Spinal cord (tissue), 10 donors: ENCODE measurements at places on chromosomes 2 and 18.

DNA sequence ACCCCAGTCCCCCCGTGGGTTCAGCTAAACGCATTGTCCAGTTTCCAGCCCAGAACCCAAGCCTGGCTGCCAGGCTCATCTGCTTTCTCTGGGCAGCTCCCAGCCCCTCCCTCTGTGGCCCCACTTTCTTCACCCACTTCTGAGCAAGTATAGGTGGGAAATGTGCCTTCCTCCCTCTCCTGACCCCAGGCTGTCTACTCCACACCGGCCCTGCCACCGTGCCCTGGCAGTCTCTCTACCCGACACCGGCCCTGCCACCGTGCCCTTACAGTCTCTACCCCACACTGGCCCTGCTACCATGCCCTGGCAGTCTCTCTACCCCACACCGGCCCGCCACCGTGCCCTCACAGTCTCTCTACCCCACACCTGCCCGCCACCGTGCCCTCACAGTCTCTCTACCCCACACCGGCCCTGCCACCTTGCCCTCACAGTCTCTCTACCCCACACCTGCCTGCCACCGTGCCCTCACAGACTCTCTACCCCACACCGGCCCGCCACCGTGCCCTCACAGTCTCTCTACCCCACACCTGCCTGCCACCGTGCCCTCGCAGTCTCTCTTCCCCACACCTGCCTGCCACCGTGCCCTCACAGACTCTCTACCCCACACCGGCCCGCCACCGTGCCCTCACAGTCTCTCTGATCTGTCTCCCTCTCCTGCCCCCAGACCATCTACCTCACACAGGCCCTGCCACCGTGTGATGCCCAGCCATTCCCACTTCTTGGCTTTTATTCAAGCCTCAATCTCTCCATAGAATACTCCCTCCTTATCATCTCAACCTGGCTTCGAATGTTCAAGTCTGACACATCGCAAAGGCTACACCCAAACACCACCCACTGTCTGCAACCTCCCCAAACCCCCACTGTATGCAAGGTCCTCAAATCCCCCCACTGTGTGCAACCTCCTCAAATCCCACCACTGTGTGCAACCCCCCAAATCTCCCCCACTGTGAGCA, 108.9 kb downstream of the TPO start:
- no peak for DNase-seq

DNA sequence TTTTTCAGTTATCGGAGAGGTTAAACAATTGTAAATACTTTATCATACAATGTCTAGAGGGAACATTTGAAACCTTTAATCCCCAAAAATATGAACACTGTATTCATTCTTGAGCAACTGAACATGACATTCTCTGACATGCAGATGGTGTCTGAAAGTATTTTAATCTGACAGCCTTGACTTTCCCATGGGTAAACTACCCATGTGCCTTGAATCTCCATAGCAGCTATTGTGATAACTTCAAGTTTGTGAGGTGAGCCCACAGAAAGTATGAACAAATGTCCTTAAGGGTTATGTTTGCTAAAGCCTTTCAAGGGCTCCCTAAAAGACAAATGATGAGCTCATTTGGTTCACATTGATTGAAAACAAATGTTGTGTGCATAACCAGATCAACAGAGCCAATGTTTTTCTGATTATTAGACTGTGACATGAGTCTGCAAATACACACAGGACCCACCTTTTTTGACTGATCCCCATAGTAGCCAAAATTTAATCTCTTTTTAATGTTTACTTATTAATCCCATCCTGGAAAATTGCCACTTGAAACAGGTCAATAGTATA, 1326.0 kb downstream of the LRP1B start:
- no peak for DNase-seq

DNA sequence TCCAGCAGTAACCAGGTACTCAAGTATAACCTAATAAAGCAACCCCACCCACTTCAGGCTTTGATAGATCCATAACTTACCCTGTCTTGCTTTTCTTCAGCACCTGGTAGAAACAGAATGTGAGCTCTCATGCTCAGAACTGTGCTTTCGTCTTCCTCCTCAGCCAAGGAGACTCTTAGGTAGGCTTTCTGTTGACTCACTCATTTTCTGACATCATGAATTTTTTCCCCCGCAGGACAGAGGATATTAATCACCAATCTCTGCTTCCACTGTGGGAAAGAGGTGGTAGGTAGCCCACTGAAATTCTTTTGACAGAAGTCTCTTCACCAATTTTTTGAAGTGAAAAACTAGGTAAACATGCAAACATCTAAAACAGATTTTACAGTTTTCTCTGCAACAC, 241.2 kb upstream of the KCNJ3 start:
- DNase-seq, result no peak

GRCh38 chr18:11713756-11714155, 24.7 kb downstream of the GNAL start:
- no peak for DNase-seq

- no peak for DNase-seq
Measured at GRCh38 chr18:73987247-73987980, 160.2 kb downstream of the FBXO15 start.

- DNase-seq, result no peak
Measured at GRCh38 chr18:22637787-22638186, 220.1 kb upstream of the CTAGE1 start.

DNA sequence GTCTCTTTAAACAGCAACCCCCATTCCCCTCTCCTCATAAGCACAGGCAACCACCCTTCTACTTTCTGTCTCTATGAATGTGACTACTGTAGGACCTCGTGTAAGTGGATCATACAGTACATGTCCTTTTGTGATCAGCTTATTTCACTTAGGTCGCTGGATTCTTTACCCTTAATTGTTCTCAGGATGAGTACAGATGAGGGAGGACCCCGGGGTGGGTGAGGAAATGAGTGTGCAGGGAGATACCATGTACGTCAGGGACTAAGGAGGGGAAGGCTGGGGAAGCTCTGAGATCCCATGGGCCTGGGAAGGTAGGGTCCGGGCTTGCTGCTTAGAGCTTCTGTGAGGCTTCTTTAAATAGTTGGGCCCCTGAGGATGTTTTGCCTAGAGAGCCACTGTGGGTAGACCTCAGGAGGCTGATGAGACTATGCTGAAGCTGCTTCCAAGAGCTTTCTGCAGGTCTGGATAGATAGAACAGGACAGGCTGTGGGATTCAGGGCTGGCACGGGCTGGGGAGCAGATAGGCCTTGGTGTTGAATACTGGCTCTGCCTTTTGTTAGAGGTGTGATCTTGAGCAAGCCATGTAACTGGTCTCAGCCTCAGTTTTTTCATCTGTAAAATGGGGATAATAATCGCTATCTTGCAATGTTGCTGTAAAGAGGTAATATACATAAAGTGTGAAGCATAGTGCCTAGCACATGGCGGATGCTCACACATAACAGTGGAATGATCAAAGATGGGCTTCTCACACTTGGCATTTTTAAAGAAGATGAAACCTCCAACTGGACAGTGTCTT, 155.3 kb downstream of the PRKCE start:
- no peak for DNase-seq

DNA sequence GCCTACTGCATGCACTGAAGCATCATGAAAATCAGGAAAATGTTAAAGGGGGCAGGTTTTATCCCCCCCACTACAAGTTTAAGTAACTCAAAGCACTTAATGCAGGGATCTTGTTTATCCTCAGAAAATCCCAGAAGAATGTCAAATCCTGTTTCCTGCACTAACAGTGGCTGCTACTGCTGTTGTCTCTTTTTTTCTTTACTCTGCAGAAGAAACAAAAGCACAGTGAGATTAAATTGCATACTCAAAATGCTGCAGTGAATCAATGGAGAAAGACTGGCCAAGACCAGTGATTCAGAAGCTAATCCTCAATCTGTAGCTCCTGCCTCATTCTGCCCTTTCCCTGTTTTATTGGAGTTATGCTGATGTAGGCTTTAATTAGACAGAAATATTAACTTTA, 332.3 kb upstream of the FIGN start:
- no peak for DNase-seq

DNA sequence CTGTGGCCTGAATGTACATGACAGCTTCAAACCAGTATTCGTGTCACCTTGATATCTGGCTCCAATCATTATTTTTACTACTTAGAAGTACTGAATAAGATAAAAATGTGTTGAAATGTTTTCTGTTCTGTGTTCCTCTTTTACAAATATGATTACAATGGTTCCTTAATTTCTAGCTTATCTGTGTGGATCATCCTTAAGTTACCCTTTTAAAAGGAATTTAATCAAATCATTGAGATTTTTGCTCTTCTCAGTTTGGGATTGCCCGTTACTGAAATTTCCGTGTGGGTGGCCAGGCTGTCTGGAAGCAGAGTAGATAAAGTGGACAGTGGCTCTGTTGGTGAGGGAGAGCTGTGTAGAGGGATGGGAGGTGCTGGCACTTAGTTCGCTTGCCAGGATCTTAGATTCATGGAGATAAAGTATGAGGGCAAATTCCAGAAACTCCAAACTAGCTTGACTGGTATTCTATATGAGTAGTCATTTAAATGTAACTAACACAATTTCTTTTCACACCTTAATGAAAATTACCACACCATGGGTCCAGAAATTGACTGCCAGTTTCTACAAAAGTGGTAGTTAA, 27.4 kb upstream of the SAG start:
- DNase-seq, result no peak

DNA sequence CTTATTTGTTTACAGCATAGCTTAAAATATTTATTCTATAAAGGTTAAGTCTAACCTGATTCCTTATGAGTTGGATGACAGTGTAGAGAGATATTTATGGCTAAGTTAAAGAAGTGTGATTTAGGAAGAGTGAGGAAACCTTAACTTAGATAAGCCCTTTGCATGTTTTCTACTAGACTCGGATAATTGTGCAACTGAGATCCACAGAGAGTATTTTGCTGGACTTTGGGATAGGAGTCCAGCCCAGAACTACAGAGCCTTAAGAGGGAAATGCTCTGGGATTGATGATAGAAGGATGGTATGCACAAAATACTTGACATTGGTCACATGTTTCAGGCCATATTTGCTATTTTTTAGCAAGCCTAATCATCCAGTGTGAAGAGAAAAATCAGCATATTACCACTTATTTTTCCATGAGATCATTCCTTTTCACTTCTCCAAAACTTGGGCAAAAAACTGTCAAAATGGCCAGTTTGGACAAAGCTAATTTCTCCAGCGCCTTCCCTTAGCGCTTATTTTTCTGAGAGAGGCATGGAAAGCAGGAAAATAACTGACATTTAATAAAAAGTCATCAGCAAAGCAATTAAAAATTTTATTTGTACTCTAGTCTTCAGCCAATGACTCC, 3.1 kb downstream of the CD28 start:
- no peak for DNase-seq

GRCh38 chr18:39846265-39846664, 2108.8 kb upstream of the PIK3C3 start:
- DNase-seq, result peak; percentile 70

DNA sequence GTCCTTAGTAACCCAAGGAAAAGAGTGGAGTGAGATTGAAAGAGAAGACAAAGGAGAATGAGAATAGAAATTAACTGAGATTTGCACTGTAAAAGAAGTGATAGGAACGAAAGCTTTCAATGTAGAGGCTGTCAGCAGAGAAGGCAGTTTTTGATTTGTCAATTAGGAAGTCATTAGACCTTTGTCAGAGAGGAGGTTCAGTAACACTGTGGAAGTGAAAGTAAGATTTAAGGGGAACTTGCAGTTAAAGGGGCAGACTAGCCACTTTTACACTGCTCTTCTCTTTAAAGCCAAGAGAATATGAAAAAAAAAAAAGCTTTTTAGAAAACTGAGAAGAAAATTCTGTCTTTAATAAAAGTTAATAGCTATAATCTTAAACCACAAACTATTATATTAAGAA, 11.5 kb upstream of the KYNU start:
- no peak for DNase-seq

GRCh38 chr2:145091967-145092366, 572.0 kb upstream of the ZEB2 start:
- DNase-seq, result no peak

DNA sequence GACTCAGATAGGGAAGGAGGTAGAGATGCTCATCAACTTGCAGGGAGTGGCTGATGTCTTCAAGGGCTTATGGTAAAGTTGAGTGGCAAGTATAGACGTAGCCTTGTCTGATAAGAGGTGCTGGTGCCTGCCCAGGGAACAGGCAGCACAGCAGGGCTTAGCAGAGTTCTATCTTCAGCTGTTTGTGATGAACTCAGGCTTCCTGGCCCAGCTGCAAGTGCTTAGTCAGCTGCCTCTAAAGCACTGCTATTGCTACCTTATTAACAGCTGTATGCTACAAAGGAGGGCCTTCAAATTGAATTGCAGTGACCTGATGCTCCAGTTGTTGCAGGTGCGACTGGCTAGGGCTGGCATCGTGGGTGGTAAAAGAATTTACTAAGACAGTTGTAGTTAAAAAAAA, 82.1 kb downstream of the TSN start:
- no peak for DNase-seq

DNA sequence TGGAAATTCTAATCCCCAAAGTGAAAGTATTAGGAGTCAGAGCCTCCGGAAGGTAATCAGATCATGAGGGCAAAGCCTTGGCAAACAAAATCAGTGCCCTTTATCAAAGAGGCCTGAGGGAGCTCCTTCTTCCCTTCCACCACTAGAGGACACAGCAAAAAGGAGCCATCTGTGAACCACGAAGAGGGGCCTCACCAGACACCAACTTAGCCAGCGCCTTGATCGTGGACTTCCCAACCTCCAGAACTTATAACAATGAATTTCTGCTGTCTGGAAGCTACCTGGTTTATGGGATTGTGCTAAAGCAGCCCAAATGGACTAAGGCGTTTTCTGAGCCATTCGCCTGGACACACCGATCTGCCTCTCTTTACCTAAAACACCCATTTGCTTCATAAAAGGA, 133.1 kb downstream of the EIPR1 start:
- no peak for DNase-seq

DNA sequence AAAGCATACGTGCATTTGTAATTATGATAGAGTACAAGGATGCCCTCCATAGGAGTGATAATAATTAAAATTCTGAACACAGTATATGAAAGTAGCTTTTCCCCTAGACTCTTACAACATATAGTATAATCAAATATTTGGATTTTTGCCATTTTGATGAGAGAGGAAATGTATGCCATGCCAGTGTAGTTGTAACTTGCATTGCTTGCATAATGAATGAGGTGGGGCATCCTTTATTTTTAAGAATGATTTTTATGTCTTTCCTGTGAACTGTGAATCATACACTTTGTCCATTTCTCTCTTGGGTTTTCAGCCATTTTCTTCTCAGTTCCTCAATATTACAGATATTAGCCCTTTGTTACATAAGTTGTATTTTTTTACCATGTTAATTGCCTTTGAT, 197.5 kb downstream of the SCG2 start:
- no peak for DNase-seq
